ENCODE measurements at places on chromosomes 1 and 21.

GRCh38 chr1:90371448-90371813, 345.7 kb downstream of the BARHL2 start:
- no peak for DNase-seq

DNA sequence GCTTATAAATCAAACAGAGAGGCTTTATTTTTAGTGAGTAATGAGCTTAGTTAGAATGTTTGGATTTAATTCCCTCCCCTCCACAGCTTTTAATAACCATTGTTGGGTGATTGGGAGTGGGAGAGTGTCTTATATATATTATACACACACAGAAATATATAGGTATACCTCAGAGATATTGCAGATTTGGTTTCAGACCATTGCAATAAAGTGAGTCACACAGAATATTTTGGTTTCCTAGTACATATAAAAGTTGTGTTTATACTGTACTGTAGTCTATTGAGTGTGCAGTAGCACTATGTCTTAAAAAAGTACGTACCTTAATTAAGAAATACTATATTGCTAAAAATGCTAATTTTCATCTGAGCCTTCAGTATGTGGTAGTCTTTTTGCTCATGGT, 44.4 kb downstream of the RPS6KC1 start:
- no peak for DNase-seq

DNA sequence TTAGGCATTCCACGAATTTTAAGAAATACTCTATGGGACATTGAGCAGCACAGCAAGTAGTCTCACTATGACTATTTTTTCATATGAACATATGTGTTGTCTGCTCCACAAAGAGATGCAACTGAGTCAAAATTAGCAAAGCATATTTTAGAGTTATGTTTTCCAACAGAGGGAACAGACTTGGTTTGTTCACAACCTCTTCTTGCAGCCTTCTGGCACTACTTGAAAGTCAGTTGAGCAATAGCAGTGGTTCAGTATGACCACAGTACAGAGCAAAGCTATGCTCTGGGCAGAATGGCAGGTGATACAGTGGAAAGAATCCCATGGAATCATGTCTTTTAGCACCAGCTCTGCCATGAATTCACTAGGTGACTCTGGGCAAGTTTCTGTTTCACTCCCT, 5.2 kb downstream of the CCN1 start:
- DNase-seq = no peak

- DNase-seq = no peak
These were observed 3.2 kb downstream of the PPP1R12B start for GRCh38 chr1:202351725-202352124.

DNA sequence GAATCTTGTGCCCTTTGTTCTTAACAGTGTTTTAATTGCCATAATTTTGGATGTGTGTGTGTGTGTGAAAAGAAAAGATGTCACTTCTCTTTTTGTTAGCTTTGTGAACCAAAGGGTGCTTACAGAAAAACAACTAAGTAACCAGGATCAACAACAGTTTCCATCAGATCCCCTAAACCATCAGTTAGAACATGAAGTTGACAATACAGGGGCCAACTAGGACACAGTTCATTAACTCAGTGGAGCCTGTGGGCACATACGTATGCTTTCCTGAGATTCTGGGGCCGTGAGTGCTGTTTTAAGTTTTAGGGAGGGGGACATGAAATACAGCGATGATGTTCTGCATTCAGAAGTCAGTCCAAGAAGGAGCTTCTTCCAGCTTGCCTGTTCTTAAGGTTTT, 133.6 kb downstream of the TLR5 start:
- no peak for DNase-seq

DNA sequence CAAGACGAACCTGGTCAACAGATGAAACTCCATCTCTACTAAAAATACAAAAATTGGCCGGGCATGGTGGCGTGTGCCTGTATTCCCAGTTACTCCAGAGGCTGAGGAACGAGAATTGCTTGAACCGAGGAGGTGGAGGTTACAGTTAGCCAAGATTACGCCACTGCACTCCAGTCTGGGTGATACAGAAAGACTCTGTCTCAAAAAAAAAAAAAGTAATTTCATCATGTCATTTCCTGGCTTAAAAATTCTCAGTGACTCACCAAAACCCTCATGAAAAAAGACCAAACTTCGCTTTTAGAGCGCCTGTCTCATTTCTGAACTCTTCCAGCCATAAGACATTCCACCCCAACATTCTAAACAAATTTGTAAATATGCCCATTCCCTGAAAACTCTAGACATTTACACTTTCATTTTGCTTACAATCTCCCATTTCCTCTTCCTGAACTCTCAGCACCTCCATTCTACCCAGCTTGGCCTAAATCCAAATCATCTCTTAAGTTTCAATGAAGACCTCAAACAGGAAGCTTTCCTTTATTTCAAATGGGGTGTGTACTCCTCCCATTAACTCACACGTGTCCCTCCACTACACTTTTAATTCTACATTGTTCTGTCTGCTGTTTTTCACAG, 50.5 kb upstream of the PRRC2C start:
- peak; percentile 5 for DNase-seq

GRCh38 chr1:239682046-239682445, 295.7 kb downstream of the CHRM3 start:
- DNase-seq = no peak

- no peak for DNase-seq
These were observed 145.7 kb downstream of the SYF2 start for GRCh38 chr1:25086518-25087079.

DNA sequence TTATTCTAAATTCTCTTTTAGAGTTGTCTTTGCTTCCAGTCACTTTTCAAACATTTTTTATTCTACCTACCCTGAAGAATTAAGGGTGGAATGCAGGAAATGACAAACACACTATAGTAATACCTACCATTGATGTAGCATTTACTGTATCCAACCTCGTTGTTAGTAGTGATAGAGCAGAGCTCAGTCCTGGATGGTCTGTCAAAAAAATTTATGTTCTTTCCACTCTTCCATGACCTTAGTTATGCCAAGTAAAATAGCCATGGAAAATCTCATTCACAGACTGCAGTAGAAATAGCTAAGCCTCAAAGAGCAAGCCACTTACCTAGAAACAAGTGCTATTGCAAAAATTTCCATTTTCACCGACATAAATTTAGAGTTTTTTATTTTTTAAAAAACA, 74.6 kb downstream of the CRB1 start:
- no peak for DNase-seq

DNA sequence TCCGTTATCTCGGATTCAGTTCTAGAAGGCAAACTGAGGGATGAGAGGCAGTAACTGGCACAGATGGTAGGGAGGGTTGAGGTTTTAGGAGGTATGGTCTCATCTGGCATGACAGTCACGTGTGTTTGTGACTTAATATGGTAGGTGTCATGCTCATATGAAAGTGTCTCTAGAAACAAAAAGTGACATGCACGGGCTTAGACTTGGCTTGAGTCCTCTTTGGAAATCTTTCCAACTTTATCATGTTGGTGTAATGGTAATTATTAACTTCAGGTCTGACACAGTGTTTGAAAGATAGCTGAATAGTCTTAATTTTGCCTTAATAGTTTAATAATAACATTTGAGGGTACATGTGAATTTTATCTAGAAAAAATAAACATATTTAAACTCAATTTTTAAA, 218.1 kb downstream of the FMN2 start:
- no peak for DNase-seq

DNA sequence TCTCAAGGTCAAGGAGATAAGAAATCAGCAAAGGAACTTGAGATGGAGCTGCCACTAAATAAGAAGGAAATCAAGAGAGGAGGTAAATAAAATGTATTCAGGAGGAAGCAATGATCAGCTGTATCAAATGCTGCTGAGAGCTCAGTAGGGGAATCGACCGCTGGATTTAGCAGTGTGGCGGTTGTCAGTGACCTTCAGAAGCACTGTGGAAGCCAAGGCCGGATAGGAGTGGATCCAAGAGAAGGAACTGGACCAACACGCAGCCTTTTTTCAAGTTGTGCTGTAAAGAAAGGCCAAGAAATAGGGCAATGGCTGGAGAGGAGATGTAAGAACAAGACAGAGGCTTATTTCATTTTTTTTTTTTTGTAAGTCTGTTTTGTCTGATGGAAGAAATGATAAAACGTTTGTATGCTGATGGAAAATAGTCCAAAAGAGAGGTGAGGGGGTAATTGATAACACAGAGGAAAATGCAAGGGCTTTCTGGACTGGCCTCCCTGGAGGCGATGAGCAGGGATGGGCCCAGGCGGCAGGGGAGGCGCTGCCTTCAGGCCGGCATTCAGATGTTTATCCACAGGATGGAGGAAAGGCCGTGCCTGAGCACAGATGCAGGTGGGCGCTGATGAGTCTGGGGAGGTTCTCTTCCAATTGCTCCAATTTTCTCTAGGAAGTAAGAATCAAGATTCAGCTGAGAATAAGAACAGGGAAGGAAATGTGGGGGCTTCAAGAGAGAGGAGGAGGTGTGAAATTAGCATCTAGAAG, 17.5 kb upstream of the FAM43B start:
- DNase-seq = no peak
